ENCODE measurements at places on chromosomes 11 and 22. TPM values are rescaled to one million over a fixed set of nuclear protein-coding genes. Genes with fewer than 3 reads are reported as not detected.

GRCh38 chr22:42625416-42625815, 10.7 kb upstream of the POLDIP3 start:
- no peak for DNase-seq

The OR52I2 gene
- total RNA-seq, result not detected

DNA sequence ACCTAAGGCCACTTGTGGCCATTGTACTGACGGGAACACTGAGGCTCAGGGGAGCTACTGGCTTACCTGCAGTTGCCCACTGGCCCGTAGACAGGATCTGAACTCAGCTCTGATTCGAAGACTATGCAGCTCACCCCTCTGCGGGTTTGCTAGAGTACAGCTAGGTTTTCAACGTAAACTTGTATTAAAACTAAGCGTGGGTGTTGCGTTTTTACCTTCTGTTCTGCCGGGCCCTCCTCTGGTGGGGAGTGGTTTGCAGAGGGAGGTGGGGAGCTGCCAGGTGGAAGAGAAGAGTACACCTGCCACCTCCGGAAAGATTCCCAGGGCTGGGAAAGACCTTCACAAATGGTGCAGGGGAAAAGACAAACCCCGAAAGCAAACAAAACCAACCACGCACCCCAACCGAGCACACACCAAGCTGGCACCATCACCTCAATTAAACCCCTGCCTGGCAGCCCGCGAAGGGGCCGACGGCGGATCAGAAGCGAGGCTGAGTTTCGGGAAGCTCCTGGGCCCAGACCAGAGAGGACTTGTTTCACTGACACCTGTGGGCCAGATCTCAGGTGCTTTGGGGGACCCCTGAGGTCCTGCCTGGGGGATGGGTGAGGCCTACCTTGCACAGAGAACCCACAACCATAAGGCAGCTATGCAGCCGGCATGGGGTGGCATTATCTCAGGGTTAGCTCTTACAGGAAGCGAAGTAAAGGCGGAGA, 37.7 kb downstream of the SHISAL1 start:
- peak; percentile 39 for DNase-seq

DNA sequence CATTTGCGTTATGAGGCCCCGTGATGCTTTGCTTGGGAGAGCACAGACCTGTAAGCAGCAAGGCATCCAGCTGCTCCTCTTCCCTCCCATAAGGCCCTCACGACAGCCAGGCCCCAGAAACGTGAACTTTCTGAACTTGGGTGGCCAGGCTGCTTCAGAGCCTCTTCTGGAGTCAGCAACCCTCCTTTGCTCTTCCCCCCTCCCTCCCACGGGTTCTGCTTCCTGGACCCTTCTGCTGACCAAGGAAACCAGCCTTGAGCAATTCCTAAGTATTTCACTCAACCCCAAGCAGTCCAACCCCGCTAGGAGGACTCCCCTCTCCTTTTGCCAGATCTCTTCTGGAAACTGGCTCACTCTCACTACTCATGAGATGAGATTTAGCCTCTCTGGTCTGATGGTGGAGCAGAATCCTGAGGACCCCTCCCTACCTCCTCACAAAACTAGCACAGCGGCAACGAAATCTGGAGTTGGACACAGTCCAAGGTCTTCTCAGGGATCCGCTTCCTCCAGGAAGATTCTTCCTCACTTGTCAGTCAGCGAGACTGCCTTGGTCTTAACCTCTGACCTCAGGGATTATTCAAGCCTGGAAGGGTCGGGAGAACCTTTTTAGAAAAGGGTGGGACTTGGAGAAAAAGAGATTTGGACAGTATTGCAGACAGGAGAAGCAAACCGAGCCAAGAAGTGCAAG, 86.2 kb downstream of the UBASH3B start:
- no peak for DNase-seq

DNA sequence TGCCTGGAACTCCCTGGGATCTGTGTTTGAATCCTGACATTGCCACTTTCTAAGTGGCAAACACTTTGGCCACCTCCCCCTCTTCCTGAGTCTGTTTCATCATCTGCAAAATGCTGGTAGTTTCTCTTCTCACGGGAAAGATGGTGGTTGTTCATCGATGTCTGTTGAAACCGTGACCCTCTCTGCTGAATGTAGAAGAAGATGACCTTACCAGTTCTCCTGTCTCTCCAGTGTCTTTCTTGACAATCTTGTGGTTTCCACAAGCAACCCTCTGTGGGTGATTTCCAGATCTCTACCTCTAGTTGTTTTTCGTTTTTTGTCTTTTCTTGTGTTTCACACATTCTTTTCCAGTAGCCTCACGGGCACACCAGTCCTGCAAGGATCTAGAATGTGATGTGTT, 27.5 kb downstream of the ZBTB16 start:
- no peak for DNase-seq

GRCh38 chr11:118442301-118442700, 6.0 kb downstream of the KMT2A start:
- no peak for DNase-seq

GRCh38 chr22:25845985-25846745, 104.2 kb downstream of the MYO18B start:
- DNase-seq, result no peak
